ENCODE measurements at places on chromosomes 13 and 19.
A peak's percentile ranks its signal among the peaks of the same experiment; 100 is the strongest.

DNA sequence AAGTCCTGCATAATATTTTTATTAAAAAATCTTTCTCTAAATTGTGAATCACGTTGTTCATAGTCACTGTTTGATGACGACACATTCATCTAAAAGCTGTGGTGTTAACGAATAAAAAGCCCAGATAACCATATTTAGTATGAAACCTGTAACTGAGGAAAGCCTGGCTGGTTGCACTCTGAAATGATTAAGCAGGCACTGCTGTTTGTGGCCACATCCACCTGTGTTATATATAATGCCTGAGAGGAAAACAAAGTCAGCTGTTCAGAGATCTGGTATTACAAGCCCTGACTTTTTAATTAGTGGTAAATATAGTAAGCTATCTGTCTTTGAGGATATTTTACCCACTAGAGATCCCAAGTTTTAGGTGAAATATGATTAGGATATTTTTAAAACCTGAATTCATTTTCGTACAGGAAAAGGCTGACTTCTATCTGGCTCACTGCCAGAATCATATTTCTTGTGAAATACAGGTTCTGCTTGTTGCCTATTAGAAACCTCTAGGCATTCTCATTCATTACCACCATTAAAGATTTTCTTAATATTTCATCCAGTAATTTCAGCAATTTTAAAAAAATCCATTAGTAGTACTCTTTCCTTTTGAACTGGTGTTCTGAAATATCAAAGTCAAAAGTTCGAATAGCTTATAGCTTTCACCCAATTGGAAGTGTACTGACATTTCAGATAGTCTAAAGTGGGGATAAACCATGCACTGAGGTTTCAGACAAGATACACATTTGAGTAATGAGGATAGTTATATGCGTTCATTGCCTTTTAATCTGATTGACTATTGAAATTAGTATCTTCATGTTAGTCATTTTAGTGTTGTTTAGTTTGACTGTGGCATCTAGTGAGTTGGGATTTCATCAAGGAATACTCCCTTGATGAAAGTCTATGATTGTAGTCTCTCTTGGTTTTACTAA is 79.7 kb downstream of the LMO7 start:
- no peak for DNase-seq

DNA sequence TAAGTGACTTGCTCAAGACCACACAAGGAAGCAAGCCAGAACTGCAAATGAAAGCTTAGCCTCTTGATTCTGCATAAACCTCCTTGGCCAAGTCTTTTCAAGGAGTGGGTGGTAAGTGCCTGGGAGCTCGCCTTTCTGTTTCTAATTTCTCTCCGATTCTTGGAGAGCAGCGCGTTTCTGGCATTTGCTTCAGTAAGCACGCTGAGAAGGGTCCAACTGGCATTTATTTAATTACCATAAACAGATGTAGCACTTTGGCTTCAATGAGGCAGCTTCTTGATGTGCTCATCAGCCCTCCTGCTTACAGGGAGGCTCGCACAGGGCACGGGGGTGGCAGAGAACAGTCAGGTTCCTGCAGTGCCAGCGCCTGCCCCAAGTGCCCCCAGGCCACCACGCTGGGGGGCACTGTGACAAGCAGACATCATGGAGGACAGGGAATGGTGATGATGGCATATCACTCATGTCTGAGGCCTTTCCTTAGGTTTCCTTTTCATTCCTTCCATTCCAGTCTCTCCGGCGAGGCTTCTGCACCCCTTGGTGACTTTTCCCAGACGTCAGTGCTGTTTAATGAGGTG is 13.3 kb downstream of the SIAH3 start:
- no peak for DNase-seq

DNA sequence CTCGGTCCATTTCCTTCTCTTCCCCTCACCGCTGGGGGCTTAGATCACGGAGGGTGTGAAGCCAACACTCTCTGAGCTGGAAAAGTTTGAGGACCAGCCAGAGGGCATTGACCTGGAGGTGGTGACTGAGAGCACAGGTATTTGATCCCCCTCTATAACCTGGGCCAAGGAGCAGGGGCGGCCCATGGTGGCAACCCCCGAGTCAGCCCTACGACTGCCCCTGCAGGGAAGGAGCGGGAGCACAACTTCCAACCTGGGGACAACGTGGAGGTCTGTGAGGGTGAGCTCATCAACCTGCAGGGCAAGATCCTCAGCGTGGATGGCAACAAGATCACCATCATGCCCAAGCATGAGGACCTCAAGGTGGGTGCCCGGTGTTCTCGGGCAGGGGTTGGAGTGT is 11.6 kb upstream of the TIMM50 start:
- no peak for DNase-seq

DNA sequence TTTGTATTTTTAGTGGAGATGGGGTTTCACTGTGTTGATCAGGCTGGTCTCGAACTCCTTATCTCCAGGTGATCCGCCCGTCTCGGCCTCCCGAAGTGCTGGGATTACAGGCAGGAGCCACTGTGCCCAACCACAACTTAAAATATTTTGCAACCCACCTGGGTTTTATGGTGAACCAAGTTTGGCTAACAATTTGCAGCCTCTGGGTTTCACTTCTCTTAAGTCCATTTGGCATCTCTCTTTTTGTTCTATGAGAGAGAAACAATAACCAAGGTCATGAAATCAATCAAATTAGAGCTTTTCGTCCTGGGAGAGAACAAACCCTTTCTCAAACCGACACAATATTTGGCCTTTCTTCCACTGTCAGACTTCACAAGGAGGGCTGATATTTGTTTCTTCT is 5.6 kb upstream of the SMAD9 start:
- no peak for DNase-seq

GRCh38 chr19:11339254-11340098 is at the start of gene RAB3D:
Gene RAB3D (minus strand): TSS chr19:11339657. CDS start chr19:11337399, 2,258 bp downstream.
- peak; percentile 70 for DNase-seq

GRCh38 chr13:102856557-102856956 is 10.7 kb downstream of the ERCC5 start:
- DNase-seq: no peak

GRCh38 chr13:50243931-50244330 is 228.7 kb downstream of the KCNRG start:
- no peak for DNase-seq

- no peak for DNase-seq
Measured at GRCh38 chr19:43354305-43354627, 780 bp downstream of the CD177 start.

DNA sequence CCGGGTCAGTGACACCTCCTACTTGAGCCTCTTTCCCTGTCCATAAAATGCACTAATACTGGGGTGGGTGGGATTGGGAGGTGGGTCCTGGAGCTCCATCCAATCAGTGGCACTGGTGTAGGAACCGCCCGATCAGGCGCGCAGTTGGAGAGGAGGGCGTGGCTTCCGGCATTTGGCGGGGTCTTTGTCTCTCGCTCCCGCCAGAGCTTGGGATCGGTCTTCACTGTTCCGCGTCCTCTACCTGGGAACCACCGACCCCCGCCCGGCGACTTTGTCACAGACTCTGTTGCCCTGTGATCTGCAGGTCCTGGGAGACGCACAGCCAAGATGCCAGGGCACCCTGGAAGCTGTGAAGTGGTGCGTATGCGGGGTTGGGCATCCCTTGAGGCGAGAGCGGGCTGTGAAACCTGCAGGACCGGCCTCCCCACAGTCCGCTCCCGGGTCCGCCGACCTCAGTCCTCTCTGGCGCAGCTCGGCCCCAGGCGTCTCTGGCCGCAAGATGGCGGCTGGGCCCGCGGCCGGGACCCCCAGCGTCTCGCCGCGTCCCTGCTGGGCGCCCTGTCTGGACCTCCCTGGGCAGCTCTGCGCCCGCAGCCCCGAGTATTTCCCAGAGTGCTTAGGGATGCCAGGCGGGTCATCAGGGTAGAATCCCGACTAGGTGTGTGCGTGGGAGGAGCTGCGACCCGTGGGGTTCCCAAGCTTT is 41.6 kb upstream of the ZNF730 start:
- peak; percentile 77 for DNase-seq

DNA sequence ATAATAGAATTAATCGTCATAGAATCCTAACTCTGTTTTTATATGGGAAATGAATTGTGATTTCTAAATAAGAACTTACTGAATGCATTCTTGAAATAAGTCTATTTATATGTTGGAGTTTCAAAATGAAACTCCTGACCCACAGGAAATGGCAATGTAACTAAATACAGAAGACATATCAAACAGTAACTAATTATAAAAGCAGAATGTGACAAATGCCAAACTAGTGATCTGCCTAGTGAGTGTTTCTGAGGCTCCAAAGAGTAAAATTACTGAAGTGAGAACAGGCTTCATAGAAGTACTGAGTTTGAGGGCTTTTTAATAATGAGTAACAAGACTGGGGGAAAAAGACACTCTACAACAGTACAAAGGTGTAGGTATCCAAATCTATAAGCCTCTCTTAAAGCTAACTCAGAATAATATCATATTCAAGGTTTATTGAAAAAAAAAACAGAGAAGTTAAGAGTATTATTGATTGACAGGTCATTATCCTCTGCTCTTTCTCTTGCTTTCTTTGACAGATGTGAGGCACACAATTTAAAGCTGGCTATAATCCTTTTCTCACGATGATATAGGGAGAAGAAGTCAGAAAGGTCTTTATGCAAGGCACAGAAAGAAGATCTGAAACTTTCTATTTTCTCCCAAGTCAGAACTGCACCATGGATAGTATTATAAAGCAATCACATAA is 17.4 kb upstream of the ATXN8OS start:
- DNase-seq: no peak

GRCh38 chr13:75071395-75071794 is 410.6 kb downstream of the TBC1D4 start:
- no peak for DNase-seq

DNA sequence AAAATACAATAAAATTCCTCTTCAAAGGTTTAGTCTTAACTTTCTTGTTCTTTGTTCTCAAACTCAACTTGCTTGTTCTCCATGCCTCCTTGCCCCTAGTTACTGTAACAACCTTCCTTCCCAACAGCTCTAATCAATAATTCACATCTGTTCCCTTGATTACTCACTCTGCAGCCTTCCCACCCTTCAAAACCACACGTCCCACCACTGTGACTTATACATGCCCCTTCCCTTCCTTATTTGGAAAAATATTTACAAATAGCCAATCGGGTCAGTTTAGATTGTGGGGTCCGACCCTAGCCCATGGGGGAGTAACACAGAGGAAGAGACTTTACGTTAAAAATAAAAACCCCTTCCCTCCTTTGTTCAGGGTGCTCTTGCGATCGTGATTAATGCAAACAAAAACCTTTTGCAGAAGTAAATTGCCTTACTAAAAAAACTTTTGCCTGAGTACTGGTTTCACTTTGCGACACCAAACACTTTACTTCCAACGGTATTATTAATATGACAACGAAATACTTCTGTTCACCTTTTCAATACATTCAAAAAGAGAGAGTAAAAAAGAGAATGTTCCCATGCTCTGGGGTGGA is 512 bp upstream of the ZNF93 start:
- peak; percentile 38 for DNase-seq

DNA sequence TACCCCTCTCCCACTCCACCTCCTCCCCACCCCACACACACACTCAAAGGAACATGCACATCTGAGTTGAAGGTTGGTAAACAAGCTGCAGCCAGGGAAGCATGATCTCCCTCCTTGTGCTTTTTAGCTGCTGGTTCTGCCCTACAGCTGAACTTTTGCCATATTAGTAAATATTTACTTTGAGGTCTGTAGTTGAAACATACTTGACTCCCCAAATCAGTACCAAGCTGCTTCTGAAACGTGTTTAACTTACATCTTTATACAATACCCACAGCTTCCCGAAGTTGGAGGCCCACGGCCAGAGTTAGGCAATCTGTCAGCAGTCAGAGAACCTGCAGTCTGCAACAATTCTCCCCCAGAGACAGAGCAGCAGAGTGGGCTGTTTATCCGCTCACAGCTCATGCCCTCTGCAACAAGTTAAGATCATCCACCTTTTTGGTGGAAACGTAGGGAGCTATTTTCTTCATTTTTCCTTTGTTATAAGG is 1.5 kb upstream of the PCDH20 start:
- DNase-seq: no peak

GRCh38 chr19:39582442-39582841 is 19.9 kb upstream of the LGALS13 start:
- no peak for DNase-seq

GRCh38 chr13:98722958-98723357 is 29.5 kb downstream of the SLC15A1 start:
- DNase-seq: no peak

- DNase-seq: no peak
Measured at GRCh38 chr19:21838646-21839045, 2.7 kb upstream of the ZNF43 start.

GRCh38 chr13:56864451-56864850 is 276.3 kb upstream of the PRR20A start:
- DNase-seq: no peak

GRCh38 chr13:99982731-99983498 is 1.3 kb downstream of the ZIC2 start:
- DNase-seq: no peak

- peak; percentile 7 for DNase-seq
Measured at GRCh38 chr19:21463449-21464105, 41.8 kb upstream of the ZNF429 start.

DNA sequence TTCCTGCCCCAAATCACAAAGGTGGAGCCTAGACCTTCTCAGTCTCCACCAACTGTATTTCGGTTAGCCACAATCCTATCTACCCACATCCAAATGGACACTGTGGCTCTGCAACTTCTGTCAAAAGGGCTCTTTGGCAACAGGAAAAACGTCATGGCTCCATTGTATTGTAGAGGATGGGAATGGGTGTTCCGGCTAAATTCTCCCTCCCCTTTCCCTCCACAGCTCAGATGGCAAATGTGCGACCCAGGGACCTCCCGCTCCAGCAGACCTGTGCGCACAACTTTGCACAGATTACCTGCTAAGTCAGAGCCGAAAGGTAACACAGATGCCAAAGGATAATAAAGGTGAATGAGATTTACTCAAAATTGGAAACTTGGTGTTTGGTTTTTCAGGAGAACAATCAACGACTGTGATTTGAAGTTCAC is 968 bp upstream of the KL start:
- peak; percentile 80 for DNase-seq

DNA sequence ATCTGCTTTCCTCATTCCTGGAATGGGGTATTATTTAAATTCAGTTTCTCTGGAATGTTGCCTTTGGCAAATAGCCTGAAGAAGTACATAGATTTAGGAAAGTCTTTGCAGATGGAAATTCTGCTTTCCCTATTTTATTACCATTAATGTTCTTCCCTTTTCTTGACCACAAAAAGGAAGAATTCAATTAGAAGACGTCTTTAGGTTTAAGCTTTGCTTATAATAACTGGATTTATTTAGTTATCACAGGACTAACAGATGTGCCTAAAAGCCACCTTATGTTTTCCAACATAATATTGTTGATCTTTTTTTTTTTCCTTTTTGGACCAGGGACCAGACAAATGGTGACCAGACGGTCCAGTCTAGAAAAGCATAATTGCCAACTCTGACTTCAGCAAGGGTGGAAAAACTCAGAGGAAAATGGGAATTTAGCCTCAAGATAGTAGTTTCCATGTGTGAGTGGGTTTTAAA is 210.1 kb upstream of the SPRY2 start:
- no peak for DNase-seq

- peak; percentile 16 for DNase-seq
Measured at GRCh38 chr13:54185785-54186184, 1157.2 kb downstream of the OLFM4 start.

GRCh38 chr13:28246891-28247290 is 108.5 kb downstream of the PAN3 start:
- DNase-seq: no peak

Data from NCI-H748 treated with DMSO at 0.1 percent for 48 hours (cell line).